ENCODE measurements at places on chromosomes 11 and 22.

DNA sequence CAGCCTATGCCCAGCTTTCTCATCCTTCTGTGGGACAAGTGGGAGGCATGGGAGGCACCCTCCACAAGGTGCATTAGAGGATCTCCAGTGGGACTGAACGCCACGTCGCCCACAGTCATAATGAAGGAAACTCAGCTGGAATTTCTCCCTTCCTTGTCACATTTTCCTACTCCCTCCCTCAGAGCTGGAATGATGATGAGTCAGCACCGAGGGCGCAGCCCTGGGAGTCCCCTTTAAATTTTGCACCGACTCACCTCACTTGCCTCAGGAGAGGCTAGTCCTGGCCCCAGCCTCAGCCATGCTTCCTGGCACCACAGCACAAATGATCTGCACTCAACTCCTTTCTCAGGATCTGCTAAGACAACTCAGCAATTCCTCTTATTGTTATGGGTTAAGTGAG, 34.3 kb downstream of the DBX1 start:
- no peak for DNase-seq

GRCh38 chr11:2863276-2863618, 22.3 kb downstream of the CDKN1C start:
- DNase-seq = no peak

GRCh38 chr11:124536520-124536919, 6.9 kb downstream of the OR8B12 start:
- DNase-seq = peak; percentile 40

GRCh38 chr11:134800826-134801225, 388.8 kb upstream of the B3GAT1 start:
- no peak for DNase-seq

DNA sequence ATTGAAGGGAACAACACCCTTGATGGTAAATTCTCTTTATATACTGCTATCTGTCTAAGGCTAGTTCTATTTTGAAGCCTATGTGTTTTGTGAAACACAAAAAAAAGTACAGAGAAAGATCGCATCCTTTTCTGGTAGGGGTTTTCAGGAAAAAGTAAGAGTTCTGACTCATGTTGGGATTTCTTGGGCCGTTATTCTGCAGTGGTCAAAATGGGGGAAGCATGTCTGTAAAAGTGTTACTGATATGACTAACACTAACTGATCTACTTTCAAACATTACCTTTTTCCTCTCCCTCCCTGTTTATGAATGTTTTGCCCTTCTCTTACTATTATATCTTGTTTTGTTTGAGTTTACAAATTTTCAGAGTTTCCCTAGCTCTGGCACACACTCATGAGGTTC, 53.9 kb downstream of the CTNND1 start:
- no peak for DNase-seq

DNA sequence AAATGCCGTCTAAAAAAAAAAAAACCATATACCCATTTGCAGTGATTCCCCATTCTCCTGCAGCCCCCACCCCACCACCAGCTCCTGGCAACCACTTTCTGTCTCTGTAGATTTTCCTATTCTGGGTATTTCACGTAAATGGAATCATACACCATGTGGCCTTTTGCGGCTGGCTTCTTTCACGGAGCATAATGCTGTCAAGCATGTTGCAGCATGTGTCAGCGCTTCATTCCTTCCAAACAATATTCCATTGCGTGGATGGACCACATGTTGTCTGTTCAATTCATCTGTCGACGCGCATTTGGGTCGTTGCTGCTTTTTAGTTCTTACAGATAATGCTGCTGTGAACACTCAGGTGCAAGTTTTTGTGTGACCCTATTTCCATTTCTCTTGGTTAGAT, 14.8 kb upstream of the EMID1 start:
- DNase-seq = no peak

DNA sequence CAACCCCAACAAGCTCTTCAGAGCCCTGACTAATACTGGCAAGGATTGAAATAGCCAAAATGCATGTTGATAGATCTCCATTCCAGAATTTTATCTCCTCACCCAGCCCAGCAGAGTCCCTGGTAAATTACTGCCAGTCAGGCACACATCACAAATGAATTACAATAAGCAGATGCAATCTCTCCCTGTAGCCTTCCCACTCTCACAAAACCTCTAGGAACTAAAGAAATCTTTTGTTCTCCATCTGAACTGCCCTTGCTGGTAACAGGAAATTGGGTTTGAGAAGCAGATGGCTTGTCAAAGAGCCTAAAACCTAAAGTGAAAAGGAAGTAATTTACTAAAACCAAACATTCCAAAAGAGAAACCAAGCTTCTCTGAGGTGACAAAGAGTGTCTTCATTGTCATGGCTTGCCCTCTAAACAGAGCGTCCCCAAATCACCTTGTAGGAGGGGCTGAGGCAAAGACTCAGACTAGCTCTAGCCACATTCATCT, 59.5 kb downstream of the FAM168A start:
- no peak for DNase-seq

DNA sequence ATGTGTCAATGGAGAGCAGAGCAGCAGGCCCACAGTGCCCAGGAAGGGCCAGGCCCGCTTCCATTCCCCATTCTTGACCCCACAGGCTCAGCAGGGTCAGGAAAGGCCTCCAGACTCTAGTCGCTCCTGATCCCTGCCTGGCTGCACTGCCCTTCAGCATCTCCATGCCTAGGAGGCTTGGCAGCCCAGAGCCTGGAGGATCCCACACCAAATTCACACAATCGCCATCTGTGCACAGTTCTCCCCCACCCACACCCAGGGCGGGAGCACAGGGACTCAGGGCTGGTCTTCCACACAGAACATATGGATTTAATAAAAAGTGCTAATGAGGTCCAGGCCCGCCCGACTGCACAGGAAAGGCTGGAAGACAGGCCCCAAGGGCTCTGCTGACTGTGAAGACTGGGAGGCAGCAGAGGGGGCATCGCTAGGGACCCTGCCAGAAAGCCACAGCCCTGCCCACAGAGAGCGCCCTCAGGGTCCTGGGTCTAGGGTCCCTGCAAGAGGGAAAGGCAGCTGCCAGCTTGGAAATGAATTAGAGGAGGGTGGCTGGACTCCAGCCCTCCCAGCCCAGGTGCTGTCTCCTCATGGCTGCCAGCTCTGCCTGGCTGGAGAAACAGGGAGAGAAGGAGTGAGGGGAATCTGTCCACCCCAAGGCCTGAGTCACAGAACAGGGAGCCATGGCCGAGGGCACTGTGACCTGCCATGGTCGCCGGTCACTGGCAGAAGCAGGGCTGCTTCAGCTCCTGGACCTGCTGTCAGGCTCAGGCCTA, 39.7 kb downstream of the DKK3 start:
- no peak for DNase-seq

GRCh38 chr11:16311831-16312230, 44.5 kb downstream of the SOX6 start:
- DNase-seq = no peak

- peak; percentile 48 for DNase-seq
Measured at GRCh38 chr11:128630367-128631230, 43.2 kb upstream of the ETS1 start.

DNA sequence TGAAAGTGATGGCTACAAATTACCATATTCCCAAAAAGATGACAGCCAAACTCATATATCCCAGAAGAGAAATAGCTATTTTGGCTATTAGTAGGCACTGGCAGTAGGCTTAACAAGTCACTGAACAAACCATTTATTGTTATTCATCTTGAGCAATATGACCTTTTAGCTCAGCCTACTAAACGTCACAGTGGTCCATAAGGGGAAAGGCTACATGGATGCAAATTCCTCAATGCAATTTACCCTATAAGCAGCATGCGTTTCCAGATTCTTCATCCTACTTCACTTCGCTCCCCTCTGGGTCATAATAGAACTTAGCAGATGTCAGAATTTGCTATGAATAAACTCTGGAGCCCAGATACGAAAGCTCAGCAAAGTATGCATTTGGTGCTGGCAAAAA, 114.0 kb downstream of the SIK3 start:
- peak; percentile 57 for DNase-seq

DNA sequence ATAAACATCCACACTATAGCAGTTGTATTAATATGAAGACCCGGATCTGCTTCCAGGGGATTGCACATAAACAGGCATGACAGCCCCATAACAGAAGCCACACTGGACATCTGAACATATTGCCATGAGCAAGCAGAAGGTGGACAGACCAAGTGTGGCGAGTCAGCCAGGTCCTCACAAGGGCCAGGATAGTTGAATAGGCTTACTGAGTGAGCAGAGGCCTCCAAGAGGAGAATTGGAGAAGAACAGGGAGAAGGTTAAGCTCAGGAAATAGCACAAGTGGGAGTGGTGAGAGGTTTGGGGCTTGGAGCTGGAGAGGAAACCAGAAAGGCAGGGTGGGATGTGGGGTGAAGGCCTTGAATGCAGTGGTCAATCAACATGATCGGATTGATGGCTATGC, 10.8 kb downstream of the SLC35C1 start:
- no peak for DNase-seq

- peak; percentile 60 for DNase-seq
Measured at GRCh38 chr11:45400591-45400990, 114.5 kb upstream of the SYT13 start.

Measured in skeletal muscle cell (primary cell).